ENCODE measurements at places on chromosomes 5 and 9.

GRCh38 chr9:85142968-85143367 lies 473.4 kb downstream of the NTRK2 start:
- no peak for DNase-seq

- DNase-seq = no peak
Measured at GRCh38 chr5:109981979-109982378, 292.3 kb downstream of the MAN2A1 start.

DNA sequence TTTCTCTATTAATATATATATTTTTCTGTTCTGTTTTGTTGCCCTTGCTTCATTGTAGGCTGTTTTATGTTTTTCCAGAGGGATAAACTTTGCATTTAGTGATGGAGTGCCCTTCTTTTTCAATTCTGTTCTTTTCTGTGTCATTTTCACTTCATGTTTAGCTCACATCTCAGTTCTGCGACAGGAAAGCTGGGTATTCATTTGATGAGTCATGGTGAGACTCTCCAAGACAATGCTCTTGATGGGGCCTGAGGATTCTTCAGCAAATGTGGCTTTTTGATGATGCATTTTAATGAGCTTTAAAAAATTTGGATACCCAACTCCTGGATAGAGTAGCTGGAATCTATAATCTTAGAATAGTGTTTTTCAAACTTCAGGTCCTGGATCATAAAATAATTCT lies 56.5 kb upstream of the SPATA31D4 start:
- no peak for DNase-seq

GRCh38 chr5:5666369-5666768 lies 243.9 kb downstream of the ICE1 start:
- DNase-seq = no peak

DNA sequence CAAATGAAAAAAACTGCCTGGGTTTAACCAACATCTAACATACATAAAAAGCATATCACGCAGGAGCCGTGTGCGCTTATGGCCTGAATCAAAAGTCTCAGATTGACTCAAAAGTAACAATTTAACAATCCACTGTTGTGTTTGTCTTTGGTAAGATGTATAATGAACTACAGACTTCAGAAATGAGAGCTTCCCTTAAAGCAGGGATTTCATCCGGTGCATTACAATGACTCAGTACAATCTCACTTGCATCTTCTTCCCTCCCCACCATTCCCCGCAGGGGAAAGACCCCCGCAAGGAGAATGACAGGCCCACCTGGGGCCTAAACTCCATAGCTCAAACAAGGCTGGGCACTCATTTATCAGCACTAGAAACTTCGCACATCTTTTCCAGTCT lies 1.4 kb downstream of the ZFR start:
- peak; percentile 5 for DNase-seq

- no peak for DNase-seq
Measured at GRCh38 chr5:170362102-170362501, 27.1 kb downstream of the KCNMB1 start.

DNA sequence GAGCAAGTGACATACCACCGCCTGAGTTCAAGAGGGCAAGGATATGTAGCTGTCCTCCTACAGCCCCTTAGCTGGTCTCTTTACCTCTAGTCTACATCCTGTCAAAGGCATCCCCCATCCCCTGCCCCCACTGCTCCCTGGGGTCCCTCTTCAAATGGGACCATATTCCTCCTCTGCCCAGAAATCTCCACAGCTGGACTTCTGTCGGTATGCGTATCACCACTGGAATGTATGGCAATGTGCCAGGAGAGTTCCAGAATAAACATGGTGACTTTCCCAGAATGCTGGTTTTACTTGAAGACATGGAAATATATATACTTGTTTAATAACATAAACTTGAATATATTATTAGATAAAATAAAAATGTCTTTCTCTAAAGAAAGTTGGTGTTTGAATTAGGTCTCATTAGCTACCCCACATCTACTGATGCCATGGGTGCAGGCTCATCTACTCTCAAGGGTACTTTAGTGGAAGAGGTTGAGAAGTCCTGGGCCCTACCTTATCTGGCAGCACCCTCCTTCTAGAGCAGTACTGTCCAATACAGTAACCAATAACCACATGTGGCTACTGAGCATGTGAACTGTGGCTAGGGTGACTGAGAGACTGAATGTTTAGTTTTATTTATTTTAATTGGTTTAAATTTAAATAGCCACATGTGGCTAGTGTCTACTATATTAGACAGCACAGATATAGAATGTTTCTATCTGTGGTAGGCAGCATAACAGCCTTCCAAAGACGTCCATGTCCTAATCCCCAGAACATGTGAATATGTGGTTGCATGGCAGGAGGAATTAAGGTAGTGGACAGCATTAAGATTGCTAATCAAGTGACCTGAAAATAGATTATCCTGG lies 181.7 kb upstream of the SLC30A5 start:
- DNase-seq = no peak

DNA sequence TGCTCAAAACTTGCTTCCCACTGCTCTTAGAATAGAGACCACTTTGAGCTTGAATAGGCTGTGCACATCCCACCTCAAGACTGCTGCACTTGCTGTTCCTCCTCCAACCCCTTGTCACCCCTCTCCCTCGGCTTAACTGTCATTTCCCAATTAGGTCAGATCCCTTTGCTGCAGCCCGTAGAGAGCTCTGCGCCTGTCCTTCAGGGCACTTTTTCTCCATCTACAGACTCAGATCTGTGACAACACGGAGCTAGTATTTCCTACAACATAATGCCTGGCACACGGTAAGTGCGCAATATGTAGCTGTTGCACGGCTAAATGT lies 485 bp upstream of the HABP4 start:
- DNase-seq = no peak

DNA sequence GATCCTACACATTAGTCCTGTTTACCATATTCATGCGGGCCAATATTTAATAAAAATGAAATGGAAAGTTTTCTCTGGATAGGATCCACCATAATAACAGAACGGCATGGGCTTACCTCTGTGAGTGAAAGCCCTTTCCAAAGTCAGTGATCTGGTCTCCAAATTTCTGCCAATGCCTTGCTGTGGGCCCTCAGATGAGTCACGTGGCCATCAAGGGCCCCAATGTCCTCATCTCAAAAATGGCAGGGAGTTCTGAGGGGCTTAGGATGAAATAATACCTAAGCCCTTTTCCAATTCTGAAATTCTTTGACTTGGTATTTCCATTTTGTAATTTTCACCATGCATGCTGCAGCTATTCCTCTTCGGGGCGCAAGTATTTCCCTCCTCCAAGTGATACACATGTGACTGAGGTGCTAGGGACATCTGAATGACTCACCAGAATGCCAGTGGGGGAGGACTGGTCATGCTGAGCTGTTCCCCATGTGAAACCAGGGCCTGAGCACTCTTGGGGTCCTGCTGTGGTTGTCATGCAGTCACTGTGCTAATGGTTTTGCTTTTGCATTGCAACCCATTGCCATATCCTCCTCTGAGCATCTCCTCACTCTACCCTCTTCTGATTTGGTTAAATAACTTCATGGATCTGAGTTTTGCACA lies 35.0 kb downstream of the ITK start:
- no peak for DNase-seq

DNA sequence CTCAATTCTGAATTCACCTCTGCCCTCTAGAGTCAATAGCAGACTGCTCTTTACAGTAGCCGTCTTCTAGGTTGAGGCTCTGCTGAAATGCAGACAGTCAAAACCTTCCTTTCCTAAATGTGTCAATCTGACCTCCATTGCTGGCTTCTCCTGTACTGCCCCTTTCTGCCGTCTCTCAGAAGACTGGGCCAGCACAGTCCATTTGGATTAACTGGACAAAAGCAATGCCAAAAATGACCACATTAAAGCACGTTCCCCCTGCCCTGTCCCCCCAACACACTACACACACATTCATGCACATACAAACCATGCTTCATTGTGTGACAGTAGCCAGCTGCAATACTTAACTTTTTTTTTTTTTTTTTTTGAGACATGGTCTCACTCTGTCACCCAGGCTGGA lies 130.2 kb upstream of the LIFR start:
- no peak for DNase-seq

DNA sequence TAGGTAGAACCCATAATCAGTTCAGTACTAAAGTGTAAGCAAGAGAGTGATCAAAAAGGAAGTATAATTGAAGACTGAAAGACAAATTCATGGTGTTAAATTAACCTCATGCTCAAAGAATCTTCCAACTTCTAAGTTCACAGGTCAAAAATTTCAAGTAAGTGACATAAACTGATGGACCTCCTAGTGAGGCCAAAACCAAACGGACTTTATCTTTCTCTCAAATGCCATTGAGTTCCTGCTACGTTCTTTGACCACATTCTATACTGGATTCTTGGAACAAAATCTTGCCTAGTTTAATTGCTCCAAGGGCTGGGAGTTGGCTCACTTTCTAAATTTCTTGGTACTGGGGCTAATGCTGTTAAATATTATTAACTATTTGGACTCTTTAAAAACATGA lies 794.9 kb downstream of the TLE4 start:
- DNase-seq = no peak

DNA sequence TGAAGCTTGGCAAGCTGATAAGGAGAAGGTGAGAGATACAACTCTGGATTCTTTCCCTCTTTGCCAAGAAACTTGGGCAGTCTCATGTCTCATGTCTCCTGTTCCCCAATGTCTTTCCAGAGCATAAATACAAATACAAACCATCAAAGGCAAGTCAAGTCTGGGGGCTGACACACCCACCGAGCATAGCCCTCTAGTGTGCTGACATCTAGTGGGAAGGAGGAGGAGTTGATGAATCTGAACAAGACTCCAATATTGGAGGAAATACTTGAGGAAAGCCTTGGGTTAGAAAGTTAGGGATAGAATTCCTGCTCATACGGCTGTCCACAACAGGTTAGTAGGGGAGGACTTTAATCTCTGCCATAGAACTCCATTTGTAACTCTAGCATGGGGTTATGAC lies 8.6 kb downstream of the MLANA start:
- DNase-seq = no peak

DNA sequence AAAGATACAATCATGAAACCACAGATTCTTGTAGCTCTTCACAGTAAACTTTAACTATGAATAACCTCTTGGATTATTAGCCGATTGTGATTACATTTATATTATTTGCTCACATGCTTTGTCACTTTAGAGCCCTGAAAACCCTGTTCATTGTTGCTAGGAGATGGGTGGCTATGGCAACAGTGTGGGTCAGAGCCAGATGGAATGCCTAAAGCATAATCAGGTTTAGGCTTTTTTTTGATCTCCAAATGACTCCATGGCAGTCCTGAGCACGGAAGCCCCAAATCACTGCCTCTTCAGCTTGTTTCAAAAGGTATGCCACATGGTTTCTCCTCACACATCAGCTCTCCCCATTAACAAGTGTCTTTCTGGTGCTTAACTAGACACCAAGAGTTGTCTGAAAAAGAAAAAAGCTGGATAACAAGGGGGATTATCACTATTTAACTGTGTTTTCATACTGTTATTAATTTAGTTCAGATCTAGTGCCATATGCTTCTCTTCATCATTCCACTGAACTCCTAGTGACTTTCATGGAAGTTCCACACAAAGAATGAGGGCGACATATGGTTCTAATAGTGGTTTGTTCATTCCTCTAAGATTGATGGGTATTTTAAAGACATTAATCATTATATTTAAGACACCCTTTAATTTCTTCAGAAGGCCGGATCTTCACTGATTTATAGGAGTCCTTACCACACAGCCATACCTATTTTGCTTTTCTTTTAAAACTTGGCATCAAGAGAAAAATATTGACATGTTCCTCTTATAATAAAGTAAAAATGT lies 88.8 kb upstream of the PAM start:
- DNase-seq = no peak

GRCh38 chr9:136484153-136485048 lies 1.6 kb upstream of the SEC16A start:
- DNase-seq = no peak

GRCh38 chr5:76256116-76256889 lies 146.8 kb upstream of the IQGAP2 start:
- DNase-seq = peak; percentile 52

DNA sequence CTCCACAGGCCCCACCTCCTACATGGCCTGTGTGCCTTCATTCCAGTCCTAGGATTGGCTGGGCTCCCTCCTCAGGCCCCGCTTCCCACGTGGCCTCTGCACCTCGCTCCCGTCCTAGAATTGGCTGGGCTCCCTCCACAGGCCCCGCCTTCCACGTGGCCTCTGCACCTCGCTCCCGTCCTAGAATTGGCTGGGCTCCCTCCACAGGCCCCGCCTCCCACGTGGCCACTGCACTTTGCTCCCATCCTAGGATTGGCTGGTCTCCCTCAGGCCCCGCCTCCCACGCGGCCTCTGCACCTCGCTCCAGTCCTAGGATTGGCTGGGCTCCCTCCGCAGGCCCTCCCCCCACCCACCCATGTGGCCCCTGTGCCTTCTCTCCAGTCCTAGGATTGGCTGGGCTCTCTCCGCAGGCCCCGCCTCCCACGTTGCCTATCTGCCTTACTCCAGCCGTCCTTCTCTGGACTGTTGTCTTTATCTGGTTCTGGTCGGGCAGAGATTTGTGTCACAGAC lies 45.3 kb upstream of the CACNA1B start:
- DNase-seq = no peak

DNA sequence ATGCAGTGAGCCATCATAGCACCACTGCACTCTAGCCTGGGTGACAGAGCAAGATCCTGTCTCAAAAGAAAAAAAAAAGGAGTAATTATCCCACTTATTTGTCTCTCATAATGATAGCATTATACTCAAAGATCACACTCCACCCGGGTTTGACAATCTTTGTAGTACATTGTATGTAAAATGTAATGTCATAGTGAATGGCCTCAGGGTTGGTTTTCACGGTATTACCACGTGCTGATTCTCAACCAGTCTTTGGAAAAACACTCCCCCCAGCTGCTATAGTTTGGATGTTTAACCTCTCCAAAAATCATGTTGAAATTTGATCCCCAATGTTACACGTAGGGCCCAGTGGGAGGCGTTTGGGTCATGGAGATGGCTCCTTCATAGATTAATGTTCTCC lies 402.4 kb upstream of the GRAMD2B start:
- DNase-seq = no peak

DNA sequence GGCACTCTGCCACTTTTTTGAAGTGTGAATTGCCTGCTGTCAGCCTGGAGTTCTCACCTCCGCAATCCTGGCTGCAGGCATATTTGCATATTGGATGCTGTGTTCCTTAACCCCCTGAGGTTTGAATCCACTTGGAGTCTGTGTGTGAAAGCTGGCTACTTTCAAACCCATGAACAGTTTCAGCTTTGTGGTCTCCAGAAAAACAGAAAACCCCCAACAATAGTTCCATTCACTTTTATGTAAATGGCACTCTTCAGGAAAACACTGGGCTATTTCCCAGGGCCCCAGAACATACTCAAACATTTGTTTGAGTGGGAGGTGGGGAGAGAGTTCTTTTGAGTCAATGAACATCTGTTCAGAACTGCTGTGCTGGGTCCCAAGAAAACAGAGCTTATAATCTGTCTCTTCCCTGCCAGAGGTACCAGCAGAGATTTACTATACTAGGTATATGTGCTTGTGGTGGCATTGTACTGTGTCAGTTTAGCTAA lies 5.0 kb downstream of the NUDT2 start:
- DNase-seq = no peak

DNA sequence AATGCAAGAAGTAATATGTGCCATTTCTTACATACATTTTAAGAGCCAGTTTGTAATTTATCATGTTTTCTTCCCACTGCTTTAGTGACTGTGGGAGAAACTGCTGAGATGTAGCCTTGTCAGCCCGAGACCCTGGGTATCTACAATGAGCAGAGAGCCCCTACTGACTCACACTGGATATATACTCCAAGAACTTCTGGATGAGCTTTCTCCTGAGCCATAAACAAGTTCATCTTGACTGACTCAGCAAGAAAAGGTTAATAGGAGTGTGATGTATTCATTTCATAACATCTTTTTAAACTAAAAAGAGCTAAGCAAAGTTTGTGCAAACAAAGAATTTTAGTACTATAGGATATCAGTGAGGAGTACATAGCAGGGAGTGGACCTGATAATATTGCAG lies 182.5 kb downstream of the EDIL3 start:
- DNase-seq = no peak

GRCh38 chr5:96377597-96377996 lies 55.5 kb downstream of the PCSK1 start:
- DNase-seq = no peak
